ENCODE measurements at places on chromosomes 4 and X.

- no peak for DNase-seq
Measured at GRCh38 chrX:460823-461640, 74.3 kb upstream of the PPP2R3B start.

DNA sequence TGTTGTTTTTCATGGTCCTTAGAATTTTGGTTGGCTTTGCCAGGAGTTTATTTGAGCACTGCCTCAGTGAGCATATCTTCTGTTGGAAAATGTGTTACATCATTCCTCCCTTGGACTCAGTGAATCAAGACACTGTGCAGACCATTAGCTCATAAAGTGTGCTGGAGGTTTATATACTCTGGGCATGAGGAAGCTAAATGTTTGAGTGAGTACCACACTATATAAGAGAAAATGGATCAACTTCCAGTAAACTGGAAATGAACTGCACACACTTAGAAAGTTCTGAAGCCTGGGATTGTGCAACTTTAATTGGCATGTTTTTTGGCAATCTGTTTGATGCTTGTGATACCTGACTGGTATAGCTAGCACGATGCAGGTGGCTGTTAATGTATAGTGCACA, 75.9 kb downstream of the LIMCH1 start:
- peak; percentile 44 for DNase-seq

GRCh38 chr4:128470492-128471053, 183.0 kb upstream of the PGRMC2 start:
- DNase-seq: no peak

DNA sequence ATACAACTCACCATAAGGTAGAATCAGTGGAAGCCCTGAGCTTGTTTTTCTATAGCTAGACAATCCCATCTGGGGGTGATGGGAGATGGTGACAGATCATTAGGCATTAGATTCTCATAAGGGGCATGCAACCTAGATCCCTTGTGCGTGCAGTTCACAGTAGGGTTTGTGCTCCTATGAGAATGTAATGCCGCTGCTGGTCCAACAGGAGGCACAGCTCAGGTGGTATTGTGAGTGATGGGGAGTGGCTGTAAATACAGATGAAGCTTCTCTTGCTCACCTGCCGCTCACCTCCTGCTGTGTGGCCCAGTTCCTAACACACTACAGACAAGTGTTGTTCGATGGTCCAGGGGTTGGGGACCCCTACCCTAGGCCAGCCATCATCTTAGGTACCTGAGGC, 5.9 kb upstream of the GATB start:
- DNase-seq: no peak

DNA sequence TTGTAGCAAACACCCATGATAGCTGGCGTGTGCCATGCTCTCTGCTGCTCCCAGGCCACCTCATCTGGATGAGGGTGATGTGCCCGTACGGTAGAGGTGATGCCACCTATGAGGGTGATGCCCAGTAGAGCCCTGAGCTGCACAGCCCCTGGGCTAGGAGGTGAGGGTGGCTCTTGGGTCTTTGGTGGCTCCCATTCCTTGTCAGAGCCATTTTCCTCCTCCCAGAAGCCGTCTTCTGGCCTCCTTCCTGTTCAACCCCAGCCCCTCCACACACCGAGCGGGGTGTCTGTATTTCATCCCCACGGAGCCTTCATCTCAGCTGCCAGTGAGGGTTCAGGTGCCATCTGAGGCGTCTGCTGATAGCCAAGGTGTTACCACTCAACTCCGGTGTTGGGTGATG, 12.0 kb upstream of the TNIP2 start:
- no peak for DNase-seq

DNA sequence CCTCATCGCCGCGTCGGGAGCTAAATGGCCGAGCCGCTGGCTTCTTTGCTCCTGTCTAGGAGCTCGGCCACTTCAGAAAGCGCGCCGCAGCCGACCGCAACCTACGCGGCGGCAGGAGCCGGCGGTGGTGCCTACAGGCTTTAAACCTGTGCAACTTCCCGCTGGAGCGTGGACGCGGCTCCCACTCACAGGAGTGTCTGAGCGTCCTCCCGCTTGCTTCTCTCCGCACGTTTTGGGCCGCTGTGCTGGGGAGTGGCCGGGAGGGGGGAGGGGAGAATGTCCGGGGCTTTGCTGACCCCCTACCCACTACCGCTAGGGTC, 1.0 kb downstream of the NHSL2 start:
- peak; percentile 33 for DNase-seq

DNA sequence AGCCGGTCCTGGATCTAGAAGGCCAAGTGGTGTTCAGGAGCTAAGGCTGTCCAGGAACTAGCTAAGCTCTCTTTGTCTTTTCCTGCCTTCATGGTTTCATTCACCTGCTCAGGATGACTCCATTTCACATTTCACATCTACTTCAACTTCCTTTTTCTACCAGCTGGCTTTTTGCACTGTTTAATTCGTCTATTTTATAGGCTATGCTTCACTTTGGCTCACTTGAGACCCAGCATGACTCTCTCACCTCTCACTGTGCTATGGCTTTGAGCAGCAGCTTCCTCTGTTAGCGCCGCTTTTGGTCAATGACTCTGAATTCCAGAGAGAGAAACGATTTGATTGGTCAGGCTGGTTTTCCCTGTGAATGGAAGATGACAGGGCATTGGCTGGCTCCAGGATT, 213.5 kb upstream of the CLNK start:
- no peak for DNase-seq

DNA sequence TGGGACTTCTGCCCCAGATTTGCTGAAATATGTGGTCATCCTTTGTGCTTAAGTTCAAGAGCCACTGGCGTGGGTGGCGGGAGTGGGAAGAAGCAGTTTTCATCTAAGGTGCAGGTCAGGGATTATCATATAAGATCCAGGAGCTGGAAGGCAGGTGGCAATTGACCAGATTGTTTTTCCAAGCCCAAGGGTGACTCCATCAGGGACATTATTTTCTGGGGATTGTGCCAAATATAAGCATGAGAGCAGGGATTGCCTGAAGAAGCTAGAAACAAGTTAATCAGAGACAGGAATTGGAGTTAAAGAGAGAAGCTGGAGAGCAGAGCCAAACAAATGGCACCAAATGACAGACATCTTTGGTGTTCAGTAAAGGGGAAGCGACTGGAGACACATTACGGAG, 19.4 kb upstream of the SEL1L3 start:
- no peak for DNase-seq

- DNase-seq: peak; percentile 2
Measured at GRCh38 chrX:113514906-113515305, 674.3 kb upstream of the AMOT start.

GRCh38 chrX:46814966-46815365, 21.9 kb upstream of the RP2 start:
- DNase-seq: no peak

- DNase-seq: no peak
Measured at GRCh38 chr4:186910385-186910784, 186.7 kb upstream of the FAT1 start.

- DNase-seq: no peak
Measured at GRCh38 chrX:143231492-143231891, 205.8 kb downstream of the SPANXN4 start.

DNA sequence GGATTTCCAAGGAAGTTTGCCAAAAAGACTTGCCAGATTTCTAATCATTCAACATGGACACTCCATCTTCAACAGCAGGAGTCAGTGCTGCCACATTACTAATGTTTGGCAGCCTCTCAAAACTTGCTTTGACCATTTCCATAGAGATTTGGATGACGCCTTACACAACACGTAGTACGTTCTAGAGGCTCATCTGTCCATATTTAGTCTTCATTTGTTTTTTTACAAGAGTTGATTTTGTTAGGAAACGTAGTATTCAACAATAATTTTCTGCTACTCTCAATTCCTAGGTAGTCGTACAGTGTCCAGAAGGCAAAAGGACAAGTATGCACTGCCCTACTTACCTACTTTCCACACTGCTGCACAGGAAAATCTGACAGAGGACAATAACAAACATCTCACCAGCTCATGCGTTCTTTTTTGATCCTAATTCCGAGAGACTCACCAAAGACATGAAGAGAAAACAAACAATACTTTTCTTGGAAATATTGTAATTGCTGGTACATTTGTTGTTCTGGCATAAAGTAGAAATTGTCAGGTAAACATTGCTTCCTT, 117.3 kb downstream of the SNCA start:
- no peak for DNase-seq

DNA sequence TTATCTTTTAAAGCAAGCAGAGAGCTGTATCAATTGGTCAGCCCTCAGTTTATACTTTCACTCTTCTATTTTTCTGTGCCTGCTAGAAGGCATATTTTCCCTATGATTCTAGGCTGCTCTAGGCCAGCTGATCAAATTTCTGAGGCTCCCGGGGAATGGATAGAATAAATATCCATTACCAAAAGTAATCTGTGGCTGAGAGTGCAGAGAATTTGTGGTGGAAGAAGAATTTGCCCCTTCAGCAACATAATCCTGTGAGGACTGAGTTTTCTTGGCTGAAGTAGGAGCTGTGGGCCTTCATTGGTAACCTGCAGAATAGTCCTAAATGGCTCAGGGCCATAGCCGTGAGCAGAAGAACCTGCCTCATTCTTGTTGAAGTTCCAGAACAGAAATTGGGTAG, 314.6 kb upstream of the CASK start:
- peak; percentile 67 for DNase-seq

DNA sequence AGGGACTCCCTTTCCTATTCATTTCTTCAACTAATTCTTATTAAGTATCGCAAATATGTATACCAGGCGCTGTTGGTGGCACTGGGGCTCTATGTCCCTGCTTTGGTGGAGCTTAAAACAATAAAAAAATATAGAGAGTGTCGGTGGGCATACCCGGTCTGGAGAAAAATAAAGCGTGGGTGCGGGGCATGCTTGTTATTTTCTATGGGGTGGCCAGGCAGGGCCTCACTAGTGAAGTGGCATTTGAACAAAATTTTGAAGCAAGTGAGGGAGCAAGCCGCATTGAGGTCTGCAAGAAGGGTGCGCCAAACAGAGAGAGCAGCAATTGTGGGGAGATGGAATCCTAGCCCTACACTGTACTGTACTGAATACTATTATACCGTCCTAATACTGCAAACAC, 565 bp upstream of the IDS start:
- DNase-seq: no peak

DNA sequence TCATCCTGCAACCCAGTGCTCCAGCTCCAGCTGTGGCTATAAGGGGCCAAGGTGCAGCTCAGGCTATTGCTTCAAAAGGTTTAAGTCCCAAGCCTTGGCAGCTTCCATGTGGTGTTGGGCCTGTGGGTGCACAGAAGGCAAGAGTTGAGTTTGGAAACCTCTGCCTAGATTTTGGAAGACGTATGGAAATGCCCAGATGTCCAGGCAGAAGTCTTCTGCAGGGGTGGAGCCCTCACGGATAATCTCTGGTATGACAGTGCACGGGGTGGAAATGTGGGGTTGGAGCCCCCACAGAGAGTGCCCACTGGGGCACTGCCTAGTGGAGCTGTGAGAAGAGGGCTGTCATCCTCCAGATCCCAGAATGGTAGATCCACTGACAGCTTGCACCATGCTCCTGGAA, 44.5 kb downstream of the CYTL1 start:
- DNase-seq: no peak

DNA sequence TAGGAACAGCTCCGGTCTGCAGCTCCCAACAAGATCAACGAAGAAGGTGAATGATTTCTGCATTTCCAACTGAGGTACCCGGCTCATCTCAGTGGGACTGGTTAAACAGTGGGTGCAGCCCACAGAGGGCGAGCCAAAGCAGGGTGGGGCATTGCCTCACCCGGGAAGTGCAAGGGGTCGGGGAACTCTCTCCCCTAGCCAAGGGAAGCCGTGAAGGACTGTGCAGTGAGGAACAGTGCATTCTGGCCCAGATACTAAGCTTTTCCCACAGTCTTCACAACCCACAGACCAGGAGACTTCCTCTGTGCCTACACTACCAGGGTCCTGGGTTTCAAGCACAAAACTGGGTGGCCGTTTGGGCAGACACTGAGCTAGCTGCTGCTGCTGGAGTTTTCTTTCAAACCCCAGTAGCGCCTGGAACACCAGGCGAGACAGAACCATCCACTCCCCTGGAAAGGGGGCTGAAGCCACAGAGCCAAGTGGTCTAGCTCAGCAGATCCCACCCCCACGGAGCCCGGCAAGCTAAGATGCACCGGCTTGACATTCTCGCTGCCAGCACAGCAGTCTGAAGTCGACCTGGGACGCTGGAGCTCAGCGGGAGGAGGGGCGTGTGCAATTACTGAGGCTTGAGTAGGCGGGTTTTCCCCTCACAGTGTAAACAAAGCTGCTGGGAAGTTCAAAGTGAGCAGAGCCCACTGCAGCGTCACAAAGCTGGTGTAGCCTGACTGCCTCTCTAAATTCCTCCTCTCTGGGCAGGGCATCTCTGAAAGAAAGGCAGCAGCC, 84.6 kb downstream of the THOC2 start:
- peak; percentile 83 for DNase-seq

DNA sequence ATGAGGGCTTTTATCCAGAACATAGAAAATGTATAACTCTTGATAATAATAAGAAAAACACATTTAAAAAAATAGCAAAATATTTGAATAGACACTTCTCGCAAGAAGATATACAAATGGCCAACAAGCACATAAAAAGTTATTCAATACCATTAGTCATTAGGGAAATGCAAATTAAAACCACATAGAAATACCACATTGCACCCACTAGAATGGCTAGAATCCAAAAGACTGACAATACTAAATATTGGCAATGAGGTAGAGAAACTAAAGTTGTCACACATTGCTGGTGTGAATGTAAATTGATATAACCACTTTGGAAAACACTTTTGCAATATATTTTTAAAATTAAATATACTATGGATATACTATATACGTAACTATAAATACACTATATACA, 754.3 kb upstream of the MAGEB2 start:
- peak; percentile 52 for DNase-seq

GRCh38 chrX:68942104-68942503, 113.3 kb downstream of the EFNB1 start:
- no peak for DNase-seq

- DNase-seq: peak; percentile 16
Measured at GRCh38 chr4:67700116-67700737, 728 bp downstream of the UBA6 start.

DNA sequence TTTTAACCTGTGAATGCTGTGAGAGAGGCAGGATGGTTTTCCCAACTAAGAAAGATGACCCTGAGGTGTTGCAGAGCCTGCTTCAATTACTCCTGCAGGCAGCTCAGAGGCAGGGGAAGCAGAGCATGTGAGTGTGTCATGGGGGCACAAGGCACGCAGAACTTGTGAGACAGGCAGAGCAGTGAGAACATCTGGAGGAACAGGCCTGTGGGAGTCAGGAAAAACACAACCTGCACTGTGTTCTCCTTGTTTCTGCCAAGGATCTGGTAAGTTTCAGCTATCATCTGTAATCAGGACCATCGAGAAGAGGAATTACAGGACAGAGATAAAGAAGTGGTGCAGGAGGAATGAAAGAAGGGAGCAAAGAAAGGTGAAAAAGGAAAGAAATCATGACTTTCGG, 741.8 kb upstream of the INTU start:
- no peak for DNase-seq

DNA sequence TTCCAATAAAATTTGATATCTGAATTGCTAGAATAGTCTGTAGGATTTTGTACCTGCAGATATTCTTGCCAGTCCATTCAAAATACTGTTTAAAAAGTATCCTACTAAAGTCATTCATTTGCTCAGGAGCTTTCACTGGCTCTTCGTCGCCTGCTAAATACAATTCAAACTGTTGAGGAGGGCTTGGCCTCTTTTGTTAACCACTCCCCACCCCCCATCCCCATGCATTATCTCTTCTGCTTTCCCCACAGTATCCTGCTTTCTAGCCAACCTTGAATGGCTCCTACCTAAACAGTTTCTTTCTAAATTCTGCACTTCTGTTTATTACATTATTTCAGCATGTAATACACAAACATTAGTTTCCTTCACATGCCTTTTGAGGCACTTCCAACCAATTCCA, 230.8 kb downstream of the CPE start:
- DNase-seq: no peak

GRCh38 chr4:48261281-48261680, 8.4 kb downstream of the TEC start:
- peak; percentile 46 for DNase-seq

- DNase-seq: peak; percentile 43
Measured at GRCh38 chr4:56077676-56078075, 128.9 kb downstream of the CEP135 start.
